Activated naive CD8-positive, alpha-beta T cell treated with anti-CD3 and anti-CD28 coated beads, Interleukin-2, amount 10 ng/mL, durations not matched to agents 7 days and 5 days (primary cell): ENCODE measurements at places on chromosomes 5 and 9. TPM values are rescaled to one million over a fixed set of nuclear protein-coding genes. Genes with fewer than 3 reads are reported as not detected.

The ZNF366 gene
- not detected for total RNA-seq

The NSD1 gene
- 101 TPM for total RNA-seq

The SVEP1 gene
- total RNA-seq = not detected

- DNase-seq = no peak
These were observed 30.4 kb upstream of the NOTCH1 start for GRCh38 chr9:136576269-136576626.

GRCh38 chr5:135206862-135207261, 172.8 kb upstream of the PITX1 start:
- DNase-seq = no peak

DNA sequence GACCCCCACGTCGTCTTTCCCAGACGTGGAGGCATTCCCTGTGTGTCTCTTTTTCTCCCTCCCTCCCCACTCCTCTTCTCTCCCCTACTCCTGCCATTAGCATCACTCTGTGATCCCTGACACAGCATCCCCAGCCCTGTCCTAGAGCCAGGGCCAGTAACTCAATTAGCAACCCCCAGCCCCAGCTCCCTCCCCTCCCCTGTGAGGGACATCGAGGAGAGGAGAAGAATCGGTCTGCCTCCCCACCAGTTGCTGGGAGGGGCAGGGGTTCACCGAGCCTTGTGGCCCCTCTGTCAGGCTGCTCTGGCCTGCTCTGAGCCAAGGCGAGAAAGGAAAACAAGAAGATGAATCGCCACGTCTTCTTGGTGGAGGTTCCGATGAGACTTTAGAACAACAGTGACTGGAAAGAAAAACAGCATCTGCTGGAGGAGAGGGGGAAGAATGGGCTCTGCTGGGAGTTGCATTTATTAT, 123.1 kb downstream of the PAPPA start:
- no peak for DNase-seq
